ENCODE measurements at places on chromosomes 5 and 9.

- no peak for DNase-seq
These were observed 33.8 kb downstream of the JMY start for GRCh38 chr5:79269733-79270166.

GRCh38 chr9:120857481-120857880, 14.8 kb upstream of the PSMD5 start:
- DNase-seq: no peak

- DNase-seq: no peak
These were observed 439.9 kb upstream of the KLF4 start for GRCh38 chr9:107929443-107929842.

DNA sequence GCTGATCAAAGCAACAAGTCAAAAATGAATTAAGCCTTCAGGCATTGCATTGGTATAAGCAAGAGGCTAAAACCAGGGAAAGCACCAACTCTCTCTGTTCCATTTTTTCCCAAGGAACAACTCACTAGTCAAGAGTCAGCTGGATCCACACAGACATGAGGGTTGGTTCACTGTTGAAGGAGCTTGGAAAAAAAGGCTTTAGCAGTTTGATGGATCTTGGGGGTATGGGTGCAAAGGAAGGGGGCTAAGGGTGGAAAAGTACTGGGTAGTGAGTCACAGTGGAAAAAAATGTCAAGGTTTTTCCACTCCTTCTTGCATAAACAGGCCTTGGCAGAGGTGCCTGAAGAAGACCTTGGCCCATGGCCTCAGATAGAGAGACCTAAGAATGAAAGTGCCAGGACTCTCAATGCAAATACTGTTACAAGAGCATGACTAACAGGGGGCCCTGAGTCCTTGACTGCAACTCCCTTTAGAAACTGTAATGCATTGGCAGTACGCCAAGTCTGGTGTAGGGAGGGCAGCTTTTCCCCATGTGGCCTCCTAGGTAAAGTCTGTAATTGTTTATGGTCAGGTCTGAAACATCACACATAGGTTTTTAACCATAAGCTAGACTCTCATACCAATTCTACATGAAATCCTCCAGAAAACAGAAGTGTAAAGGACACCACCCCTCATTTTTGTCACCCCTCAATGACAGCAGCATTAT, 23.7 kb downstream of the ACTL7A start:
- peak; percentile 33 for DNase-seq
